Ammon's horn (tissue), 1 donor: ENCODE measurements at places on chromosomes 4 and X.

DNA sequence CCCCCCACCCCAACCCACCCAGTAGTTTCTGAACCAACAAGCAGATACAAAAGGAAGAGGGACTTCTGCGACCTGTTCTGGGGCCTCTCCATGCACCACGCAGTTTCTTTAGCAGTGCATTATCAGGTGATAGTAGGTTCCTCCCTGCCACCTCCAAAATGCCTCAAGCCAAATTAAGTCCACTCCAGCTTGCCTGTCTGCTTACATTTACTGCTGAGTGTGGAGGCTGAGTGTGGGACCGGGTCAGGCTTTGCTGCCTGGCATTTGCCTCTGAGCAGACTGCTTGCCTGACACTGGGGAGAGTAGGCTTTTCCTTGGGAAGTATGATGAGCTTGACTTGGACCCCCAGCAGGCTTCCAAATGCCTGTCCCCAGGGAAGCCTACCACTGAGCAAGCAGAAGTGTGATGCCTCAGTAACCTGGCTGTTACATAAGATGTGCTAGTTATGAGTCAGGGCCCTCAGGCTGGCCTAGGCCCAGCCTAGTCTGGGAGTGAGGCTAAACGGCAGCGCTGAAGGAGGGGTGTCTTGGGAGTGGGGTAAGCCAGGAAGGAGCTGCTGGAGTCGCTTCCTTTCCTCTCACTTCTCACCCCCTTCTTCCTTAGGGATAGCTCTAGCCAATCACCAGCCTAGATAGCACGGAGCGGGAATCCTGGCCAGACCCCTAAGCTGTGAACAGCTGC lies 9.0 kb downstream of the TSC22D3 start:
- no peak for DNase-seq

DNA sequence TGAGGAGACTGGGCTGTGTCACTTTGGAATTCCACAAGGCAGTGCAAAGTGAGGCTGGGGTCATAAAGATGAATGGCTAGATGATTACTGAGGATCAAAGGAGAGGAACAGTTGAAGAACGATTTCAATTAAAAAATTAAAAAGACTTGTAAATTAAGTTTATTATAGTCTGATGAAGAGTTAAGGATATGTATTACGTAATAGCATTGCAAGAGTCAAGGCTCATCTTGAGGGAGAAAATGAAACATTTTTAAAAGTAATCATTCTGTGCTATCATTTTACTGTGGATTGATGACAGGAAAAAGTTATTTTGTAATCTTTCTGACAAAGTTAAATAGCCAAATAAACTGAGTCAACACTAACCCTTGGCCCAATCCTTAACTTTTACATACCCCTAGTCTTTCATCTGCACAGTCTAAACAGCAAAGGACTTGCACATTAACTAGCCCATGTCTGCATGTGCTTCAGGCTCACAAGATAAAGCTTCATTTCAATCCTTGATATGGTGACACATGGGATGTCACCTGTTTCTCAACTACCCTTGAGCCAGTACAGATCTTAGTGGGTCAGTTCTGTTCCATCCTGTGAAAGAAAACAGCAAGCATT lies 465.5 kb upstream of the CTSO start:
- no peak for DNase-seq

GRCh38 chr4:113547487-113548042 lies 214.0 kb downstream of the CAMK2D start:
- DNase-seq = peak; percentile 91

GRCh38 chr4:15378062-15378461 lies 49.8 kb upstream of the C1QTNF7 start:
- no peak for DNase-seq

- no peak for DNase-seq
These were observed 34.1 kb downstream of the HTRA3 start for GRCh38 chr4:8303485-8304281.

- DNase-seq = no peak
These were observed at the start of gene CCNG2 for GRCh38 chr4:77156912-77157858. Gene CCNG2, plus strand, starts transcription at chr4:77157207. Its CDS starts 1,326 bp downstream, at chr4:77158533.

GRCh38 chr4:152325831-152326230 lies 210.1 kb downstream of the FBXW7 start:
- no peak for DNase-seq

- no peak for DNase-seq
These were observed 25.9 kb upstream of the SPON2 start for GRCh38 chr4:1198098-1198844.

GRCh38 chr4:61583696-61584095 lies 383.6 kb downstream of the ADGRL3 start:
- DNase-seq = no peak

GRCh38 chr4:156677656-156678055 lies 293.9 kb downstream of the PDGFC start:
- no peak for DNase-seq

DNA sequence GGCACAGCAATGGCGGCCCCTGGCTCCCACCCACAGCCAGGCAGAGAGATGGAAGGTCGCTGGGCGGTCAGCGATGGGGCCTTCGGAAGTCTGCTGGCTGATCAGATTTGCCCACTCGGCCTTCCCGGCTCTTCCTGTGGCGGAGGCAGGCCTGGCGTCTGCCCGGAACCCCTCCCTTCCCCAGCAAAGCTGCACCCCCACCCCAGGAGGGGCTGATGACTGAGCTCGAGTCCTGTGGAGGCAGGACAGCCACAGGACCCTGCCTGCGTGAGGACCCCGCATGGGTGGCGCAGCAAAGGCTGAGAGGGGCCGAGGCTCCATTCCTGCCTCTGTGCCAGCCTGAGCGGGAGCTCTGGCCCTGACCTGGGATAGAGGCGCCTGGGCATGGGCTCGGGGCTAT lies 34.8 kb downstream of the TACC3 start:
- no peak for DNase-seq

- no peak for DNase-seq
These were observed 8.0 kb upstream of the CPEB2 start for GRCh38 chr4:14994242-14994641.

GRCh38 chrX:129800186-129800585 lies 20.4 kb downstream of the SASH3 start:
- DNase-seq = no peak

- DNase-seq = no peak
These were observed 81.4 kb downstream of the HTRA3 start for GRCh38 chr4:8350841-8351461.

DNA sequence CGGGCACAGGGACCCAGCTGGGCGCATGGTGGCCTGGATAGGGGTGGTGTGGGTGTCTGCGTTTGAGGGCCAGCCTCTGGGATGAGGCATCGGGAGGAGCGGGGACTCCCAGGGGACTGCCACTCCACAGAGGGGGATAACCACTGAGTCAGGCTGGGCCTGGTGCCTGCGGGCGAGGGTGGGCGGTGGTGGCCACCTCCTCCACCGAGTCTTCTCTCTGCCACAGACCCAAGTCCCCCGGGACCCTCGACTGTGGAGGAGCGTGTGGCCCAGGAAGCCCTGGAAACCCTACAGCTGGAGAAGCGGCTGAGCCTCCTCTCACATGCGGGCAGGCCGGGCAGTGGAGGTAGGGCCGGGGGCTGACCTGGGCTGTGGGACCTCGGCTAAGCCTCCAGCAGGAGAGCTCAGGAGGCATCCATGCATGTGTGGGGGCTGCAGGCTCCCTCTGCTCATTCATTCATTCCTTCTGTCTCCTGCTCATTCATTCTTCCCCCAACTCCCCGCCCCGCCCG lies 26.4 kb downstream of the DOK7 start:
- DNase-seq = no peak

DNA sequence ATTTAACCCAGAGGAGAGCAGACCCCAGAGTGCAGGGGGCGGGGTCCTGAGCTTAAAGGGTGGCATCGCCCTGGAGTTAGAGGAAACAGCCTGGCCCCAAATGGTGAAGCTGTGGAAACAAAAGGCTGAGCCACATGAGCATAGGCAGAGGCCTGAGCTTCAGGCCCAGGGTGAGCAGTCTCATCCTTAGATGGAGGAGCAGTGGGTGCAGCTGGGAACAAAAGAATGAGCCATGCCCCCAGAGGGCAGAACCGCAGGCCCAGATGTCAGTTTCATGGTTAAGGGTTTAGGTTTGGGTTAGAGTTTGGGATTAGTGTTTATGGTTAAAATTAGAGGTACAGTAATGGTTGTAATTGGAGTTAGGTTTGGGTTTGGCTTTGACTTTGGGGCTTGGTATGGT lies 44.4 kb upstream of the IL9R start:
- no peak for DNase-seq

- DNase-seq = no peak
These were observed 155.7 kb downstream of the PAPSS1 start for GRCh38 chr4:107564326-107564725.

- no peak for DNase-seq
These were observed 43.9 kb upstream of the ACSL4 start for GRCh38 chrX:109776986-109777385.

DNA sequence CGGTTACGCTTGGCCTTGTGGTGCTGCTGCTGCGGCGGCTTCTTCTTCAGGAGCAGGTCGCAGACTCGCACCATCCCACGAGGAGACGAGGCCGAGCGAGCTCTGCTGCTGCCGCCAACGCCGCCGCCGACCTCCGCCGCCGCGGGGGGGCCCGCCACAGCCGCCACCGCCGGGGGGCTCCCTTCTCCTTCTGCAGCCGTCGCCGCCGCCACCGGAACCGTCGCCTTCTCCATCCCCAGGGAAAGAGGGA lies 237 bp downstream of the ANKRD17 start:
- no peak for DNase-seq

DNA sequence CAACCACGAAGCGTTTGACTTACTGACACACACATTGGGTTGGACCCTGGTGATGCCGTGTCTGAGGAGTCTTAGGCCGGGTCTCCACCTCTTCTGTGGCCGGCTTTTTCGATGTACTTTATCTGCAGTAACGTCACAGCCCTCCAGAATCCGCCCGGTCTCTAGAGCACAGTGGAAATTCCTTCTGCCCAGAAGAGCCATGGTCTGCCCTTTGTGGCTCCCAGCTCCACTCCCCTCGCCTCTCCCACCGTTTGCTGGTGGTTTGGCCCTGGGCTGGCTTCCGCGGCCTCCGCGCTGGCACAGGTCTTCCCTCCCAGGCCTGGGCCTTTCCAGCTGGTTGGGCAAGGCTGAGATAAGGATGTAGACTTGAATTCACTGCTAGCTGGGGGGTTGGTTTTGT lies 4.3 kb downstream of the MAEA start:
- no peak for DNase-seq

- peak; percentile 33 for DNase-seq
These were observed 2.3 kb upstream of the SASH3 start for GRCh38 chrX:129777218-129778030.

- DNase-seq = no peak
These were observed 59.3 kb upstream of the NDP start for GRCh38 chrX:44032479-44032878.

GRCh38 chr4:6894086-6894478 lies 15.5 kb upstream of the TBC1D14 start:
- no peak for DNase-seq

- DNase-seq = no peak
These were observed 7.3 kb downstream of the SPARCL1 start for GRCh38 chr4:87521757-87522374.

DNA sequence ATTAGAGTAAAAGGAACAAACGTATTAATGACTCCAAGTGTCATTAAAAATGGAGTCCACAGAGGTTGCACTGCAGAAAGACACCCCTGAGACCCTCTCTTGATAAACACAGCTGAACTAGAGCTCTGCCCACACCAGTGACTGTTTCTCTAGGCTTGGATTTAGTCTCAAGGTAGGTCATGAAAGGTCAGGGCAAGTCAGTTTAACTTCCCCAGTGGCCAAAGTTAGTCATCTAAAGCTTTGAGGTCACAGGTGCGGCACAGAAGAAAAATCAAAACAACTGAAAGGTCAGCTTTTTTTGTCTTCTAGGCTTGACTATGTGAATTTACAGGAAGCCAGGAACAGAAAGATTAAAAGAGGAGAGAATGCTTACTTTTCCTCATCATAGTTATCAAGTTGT lies 749.6 kb downstream of the RAB28 start:
- DNase-seq = no peak

DNA sequence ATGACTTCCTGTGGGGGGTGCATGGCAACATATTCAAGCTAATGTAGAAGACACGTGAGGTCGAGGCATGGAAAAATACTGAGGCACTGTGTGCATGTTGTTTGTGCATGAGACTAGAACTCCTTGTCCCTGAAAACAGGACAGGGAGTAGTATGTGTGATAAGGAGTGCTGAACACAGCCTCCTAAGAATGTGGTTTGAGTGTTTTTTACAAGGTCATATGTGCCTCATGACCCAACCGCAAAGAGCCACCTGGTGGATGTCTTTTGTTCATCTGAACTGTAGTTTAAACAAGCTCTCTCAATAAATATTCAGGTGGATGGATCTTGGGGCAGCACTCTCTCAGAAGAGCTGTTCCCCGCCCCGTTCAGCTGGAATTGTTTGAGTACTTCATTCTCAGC lies 226.6 kb downstream of the NLGN4X start:
- DNase-seq = no peak

- DNase-seq = no peak
These were observed 17.9 kb downstream of the PDHA2 start for GRCh38 chr4:95857761-95858160.

DNA sequence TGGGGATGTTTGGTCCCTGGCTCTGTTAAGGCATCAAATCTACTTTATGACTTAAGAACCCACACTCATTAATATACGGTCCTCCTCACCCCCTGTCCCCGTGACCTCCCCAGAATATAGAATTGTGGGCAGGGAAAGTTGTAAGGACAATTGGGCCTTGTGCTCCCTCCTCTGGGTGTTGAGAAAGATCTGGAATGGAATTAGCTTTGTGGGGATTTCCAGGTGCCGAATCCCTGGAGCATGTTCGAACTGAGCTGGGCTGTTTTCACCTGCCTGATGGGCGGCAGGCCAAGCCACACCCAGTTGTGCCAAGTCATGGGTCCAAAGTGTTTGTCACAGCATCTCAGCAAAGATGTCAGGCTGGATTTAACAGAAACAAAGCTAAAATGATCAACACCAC lies 349.3 kb upstream of the KLF3 start:
- no peak for DNase-seq

- DNase-seq = no peak
These were observed 51.3 kb upstream of the TMPRSS11F start for GRCh38 chr4:68180849-68181526.

DNA sequence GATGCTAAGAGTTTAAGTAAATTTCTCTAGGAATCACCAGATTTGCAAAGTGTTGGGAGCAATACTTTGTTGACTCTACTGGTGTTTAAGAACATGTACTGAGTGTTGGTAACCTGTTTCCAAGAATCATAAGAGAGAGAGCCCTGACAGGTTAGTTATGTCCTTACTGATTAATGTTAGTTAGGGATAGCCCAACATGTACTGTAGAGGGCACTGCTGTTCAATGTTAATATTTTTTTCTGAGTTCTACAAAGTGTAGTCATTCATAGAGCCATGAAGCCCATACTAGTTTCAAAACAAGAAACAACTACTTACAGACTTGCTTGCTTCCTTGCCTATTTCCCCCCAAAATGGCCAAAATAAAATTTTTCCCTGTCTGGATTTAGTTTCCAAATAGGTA lies 11.9 kb downstream of the TMPRSS11D start:
- peak; percentile 21 for DNase-seq

DNA sequence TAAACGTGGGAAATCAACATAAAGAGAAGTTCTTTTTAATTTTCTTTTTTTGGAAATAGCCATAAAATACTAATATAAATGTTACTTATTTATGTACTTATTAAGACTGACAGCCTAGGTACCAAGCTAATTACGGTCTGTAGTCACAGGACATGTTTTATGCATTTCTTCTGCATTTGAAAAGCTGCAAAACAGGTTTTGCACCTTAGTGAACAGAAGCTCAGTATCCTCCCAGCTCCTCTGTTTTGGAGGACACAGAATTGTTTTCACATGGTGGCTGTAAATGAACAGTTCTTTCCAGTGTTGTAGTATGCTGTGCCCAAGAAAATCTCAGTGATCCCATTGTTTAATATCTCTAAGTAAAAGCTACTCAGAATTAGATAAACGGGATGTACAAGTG lies 1788.0 kb upstream of the TENM3 start:
- DNase-seq = no peak
